GM23248 (cell line): ENCODE measurements at places on chromosomes 11 and 22.

GRCh38 chr22:47125603-47126002 lies 363.2 kb downstream of the TBC1D22A start:
- DNase-seq = peak; percentile 39

DNA sequence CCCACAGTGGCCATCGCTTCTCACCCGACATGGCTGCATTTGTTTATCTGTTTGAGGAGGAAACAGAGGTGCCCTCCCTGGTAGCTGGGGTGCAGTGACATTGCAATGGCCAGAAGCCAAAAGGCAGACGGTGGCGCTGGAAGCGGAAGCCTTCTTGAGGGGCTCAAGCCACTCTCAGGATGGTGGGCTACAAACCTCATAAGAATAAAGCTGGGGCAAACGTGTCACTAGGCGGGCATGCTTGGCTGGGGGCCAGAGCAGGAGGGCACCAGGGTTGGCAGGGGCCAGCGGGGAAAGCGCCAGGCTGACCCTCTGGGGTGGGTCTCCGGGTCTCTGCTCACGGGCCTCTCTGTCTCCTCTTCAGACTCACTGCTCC lies 12.6 kb downstream of the TNNT3 start:
- DNase-seq = no peak

GRCh38 chr11:14643697-14644225 lies at the start of gene PDE3B:
Gene PDE3B, plus strand, starts transcription at chr11:14643804. Its CDS starts 272 bp downstream, at chr11:14644076.
- peak; percentile 60 for DNase-seq

GRCh38 chr11:123260511-123261211 lies 65.6 kb upstream of the CLMP start:
- no peak for DNase-seq

DNA sequence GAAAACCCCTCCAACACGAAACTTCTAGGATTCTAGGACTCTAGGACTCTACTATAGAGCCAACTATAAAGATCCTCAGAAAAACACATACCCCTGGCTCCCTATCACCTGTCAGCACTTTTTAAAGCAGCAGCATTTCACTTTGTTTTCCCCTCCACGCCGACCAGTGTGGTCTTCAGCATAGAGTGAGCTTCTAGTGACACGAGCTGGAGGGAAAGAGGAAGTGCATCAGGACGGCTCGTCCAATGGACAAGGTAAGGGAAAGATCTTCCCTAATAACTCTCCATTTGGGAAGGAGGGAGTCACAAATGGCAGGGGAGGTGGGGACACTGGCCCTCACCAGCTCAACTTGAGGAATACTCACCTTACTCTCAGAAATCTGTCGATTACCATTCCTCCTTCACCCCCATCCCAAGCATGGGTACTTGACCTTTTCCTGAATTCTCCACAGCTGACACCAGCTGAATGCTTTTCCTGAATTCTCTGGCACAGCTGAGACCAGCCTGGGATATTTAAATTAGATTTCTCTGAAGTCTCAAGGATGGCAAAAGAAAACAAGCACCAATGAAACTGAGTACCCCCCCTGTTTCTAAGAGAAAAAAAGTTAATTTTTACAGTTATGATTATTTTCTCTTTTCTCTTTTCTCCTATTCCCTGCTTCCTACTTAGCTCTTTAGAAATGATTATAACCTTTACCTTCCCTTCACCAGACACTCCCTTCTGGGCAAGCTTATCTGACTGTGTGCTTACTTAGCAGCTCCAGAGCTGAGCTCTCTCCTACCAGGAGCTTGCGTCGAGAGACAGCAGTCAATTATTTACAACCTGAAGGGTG lies 33.3 kb upstream of the NNMT start:
- DNase-seq = peak; percentile 80

DNA sequence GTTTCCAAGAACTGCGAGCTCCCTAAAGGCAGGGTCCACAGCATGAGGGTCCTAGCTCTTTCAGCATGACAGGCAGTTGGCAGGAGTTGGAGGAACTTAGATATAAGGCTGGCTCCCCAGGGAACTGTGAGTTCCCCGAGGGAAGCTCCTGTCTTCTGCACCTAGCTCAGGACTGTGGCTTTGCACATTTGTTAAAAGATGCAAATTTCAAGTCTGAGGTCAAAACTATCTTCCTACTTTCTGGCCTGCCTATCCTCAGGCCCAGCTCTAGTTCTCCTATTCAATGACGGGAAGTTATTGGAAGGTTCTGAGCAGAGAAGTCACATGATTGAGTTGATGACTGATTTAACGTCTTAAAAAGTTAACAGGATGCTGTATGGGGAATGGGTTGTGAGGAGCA lies 11.7 kb upstream of the UCP3 start:
- DNase-seq = no peak

GRCh38 chr22:38783095-38783615 lies 10.8 kb downstream of the DNAL4 start:
- no peak for DNase-seq

DNA sequence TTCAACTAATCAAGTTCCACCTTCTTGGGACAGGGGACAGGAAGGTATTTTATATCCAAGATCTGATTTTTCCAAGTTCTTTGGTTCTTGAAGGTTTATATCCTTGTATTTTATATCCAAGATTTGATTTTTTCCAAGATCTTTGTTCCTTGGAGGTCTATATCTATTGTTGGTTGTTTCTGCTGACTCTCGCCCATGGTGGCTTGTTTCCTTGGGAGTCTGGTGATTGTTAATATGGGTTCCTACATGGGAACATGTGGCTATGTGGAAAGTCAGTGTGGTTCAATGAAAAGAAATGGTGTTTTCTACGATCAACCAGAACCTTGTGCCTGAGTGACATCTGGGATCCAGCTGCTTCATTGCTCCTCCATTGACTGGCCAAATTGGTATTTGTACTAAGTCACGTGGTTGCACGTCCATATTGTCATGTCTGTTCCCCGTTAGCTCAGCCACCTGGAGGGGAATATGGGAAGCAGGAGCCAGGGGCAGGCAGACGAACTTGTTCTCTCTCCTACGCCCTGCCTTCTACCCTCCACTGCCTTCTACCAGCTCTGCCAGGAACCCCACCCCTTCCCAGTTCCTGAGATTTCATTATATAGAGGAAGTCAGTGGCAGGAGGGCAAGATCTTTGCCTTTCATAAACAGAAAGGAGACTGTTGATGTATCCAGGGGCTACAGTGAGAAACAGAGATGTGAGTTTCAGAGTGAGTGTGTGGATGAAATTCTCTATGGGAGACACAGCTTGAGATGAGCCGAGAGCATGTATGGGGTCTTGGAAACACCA lies 11.1 kb upstream of the CSF2RB start:
- DNase-seq = no peak

DNA sequence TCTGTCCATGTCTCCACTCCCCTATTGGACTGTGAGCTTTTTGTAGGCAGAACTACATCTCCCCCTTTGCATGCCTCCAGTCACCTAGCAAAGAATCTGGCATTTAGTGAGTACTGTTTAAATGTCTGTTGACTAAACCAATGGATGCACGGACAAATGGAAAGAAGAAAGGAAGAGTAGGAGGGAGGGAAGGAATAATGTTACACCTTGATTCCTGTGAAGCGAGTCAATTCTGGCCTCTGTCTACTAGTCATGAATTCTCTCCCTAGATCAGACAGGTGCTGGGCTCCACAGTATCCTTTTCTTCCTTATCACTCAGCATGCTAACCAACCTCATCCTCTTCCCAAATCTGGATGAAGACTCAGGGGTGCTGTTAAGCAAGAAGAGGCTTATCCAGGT lies 33.6 kb downstream of the GALNT18 start:
- no peak for DNase-seq

GRCh38 chr11:111494040-111494439 lies 18.1 kb downstream of the BTG4 start:
- no peak for DNase-seq

DNA sequence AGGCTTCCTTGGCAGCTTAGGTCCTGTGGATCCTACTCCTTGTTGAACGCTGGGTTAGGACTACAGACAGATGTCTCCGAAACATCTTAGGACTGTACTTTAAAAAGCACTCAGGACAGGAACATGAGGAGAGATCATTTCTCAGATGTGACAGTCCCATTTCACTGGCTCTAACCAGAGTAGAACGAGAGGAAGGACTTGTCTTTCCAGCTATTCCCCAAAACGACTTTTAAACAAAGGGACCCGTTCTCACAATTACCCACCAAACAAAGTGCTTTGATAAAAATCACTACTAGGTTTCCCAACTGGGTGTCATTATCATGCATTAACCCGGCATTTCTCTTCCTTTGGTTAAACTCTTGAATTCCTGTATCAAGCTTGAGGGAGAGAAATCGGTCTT lies 84.7 kb upstream of the BARX2 start:
- no peak for DNase-seq

DNA sequence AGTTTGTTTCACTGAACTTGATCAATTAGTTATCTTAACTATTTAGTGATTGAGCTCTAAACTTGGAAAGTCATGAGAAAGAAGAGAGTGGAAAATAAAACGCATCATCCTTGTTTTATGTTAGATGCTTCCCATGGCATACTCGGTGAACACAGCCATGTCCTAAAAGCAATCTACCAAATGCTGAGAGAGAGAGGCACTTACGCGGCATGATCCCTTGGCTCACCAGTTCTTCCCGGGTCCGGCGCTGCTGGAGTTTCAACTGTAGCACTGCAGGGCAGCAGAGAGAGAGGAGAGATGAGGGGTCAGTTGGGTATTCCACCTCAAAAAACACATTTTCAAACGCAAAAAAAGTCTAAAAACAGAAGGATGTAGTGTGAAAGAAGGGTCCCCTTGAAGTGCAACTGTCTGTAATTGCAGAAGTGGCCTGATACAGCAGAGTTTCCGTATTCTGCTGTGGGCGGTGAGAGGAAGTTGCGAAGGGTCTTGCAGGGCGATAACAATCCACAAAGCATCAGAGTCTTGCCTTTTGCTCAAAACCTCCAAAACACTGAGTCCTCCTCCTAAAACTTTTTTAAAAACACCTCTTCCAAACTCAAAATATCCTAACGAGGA lies 92.7 kb downstream of the SGSM3 start:
- no peak for DNase-seq
